ENCODE measurements at places on chromosomes 5 and 9. TPM values are rescaled to one million over a fixed set of nuclear protein-coding genes. Genes with fewer than 3 reads are reported as not detected.

GRCh38 chr5:81898403-81898802 is 73.4 kb upstream of the ATG10 start:
- DNase-seq, result no peak

DNA sequence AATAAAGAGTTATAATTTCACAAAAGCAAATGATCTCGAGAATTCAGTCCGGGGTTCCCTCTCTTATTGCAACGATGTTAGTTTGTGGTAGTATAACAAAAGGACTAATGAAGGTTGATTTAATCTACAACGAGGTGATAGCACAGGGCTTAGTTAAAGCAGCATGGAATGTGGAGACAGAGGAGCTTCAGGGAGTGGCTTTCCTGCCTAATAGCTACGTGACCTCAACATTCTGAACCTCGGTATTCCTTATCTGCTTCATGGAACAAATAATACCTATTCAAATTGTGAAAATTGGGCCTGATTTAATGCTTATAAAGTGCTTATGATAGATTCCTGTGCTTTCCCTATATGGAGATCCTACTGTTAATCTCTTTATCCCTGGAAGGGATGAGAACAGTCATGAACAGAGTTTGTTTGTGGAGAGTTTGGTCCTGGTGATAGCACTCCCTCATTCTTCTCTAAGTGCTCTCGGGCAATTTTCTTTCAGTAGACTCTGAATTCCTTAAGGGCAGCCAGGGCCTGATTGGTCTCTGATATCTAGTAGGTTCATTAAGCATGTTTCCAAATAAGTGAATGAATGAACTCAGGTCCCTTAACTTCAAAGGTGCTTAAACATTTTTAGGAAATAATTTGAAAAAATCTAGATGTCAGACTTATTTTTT is 104.1 kb upstream of the TUT7 start:
- no peak for DNase-seq

- no peak for DNase-seq
Measured at GRCh38 chr5:84718377-84718776, 333.7 kb upstream of the EDIL3 start.

TMOD1 gene
- 1.3 TPM for total RNA-seq

GRCh38 chr5:34042321-34042720 is 692 bp downstream of the C1QTNF3 start:
- no peak for DNase-seq

FOXD4L3 gene
- not detected for total RNA-seq

- DNase-seq, result no peak
Measured at GRCh38 chr9:107671588-107671987, 182.0 kb upstream of the KLF4 start.

DNA sequence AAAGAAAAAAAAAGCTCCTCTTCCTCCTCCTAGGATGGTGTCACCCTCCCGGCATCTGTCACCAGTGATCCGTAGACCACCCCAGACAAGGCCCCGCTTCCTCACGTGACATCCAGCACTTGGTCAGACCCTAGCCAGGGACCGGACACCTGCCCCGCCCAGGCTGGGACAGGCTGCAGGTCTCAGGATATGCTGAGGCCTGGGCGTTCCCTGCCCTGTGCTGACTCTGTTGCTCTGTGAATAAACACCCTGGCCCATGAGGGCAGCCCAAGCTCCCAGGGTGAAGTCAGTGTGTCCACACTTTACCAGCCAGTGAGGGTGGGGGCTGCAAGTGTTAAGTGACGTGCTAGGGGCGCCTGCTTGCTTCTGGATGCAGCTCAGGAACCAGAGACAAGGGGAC is 5.6 kb downstream of the EDF1 start:
- no peak for DNase-seq

DNA sequence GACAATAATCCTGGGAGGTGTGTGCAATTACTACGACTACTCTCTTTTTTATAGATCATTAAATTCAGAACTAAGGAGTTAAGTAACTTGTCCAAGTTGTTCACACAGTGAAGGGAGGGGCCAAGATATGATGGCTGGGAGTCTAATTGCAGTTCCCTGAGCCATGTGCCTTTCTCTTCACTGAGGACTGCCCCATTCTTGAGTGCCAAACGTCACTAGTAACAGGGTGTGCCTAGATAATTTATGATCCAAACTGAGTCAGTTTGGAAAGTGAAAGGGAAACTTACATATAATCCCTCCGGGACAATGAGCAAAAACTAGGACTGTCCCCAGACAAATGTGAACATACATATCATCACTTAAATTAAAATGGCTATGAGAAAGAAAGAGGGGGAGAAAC is 20.2 kb downstream of the IL7R start:
- DNase-seq, result no peak

GRCh38 chr5:143006501-143006900 is 236.3 kb downstream of the ARHGAP26 start:
- DNase-seq, result no peak

DNA sequence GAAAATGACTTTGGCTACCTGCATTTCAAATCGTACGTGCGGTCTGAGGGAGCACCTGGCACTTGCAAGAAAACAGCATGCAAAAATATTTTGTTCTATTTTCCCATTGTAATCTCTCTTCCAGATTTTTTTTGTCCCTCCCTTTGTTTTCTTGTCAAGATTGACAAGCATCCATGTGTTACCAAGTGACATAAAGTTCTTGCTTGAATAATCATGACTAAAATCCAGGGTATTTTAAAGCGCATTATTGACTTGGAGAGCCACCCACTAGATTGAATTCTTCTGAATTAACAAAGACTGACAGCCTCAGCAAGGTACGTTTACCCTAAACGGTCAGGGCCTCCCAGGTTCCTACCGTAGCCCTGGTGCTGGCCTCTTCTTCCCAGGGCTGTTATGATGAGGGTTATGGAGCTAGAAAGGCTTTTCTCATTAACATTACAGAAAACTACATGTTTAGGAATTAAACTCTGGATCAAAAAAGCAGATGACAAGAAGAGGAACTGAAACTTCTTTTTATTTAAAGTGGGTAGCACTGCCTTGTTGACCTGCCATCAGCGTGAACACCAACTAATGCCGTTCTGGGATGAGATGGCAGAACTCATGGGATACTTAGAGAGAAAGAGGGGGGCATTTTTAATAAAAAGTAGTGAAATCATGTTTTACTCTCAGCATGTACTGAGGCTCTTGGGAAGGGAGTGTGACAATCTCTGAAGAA is 297.0 kb downstream of the EFNA5 start:
- no peak for DNase-seq

GRCh38 chr5:126780165-126780827 is 3.4 kb downstream of the LMNB1 start:
- DNase-seq, result peak; percentile 70

DNA sequence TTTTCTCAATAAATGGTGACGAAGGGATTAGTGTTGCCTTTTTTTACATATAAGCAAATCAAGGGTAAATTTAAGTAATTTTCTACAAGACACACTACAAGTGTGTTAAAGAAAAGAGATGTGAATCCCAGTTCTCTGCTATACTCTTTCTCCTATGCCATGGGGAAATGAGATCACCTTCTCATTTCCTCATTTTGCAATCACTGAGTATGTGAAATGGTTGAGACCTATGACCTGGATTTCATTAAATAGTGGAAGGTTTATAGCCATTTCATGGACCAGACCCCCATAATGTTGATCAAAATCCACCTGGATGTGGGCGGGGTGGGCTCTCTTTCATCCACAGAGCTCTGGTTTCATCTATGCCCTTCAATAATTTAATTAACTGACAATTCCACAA is 66.9 kb upstream of the SLIT3 start:
- DNase-seq, result no peak

SHISAL2B gene
- total RNA-seq, result not detected

DNA sequence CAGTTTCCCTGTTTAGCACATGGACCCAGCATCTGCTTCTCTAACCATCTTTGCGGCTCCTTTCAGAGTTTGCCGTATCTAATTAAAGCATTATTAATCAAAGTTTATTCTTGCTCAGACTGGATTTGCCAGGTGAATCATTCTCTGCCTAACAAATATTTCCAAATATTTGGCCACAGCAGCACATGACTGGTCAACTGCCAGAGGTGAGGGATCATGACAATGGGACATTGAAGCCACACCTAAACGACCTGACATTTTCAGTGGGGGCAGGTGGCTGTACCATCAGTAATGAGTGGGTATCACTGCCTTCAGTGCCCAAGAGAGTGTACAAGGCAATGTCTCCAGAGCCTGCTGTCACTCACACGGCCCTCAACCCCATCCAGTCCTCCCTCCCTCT is 80.4 kb downstream of the DIRAS2 start:
- no peak for DNase-seq
